ENCODE measurements at places on chromosomes 5 and 9.
A peak's percentile ranks its signal among the peaks of the same experiment; 100 is the strongest.

DNA sequence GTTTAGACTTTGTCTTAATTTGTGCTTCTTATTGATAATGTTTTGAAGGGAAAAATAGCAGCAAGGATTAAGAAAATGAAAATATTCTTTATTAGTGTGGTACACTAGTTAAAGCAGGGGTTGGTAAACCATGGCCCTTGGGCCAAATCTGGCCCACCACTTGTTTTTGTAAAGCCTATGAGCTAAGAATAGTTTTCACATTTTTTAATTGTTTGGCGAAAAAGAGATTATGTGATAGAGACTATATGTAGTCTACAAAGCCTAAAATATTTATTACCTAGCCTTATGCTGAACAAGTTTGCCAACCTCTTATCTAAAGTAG is 57.2 kb downstream of the KCNN2 start:
- no peak for DNase-seq

DNA sequence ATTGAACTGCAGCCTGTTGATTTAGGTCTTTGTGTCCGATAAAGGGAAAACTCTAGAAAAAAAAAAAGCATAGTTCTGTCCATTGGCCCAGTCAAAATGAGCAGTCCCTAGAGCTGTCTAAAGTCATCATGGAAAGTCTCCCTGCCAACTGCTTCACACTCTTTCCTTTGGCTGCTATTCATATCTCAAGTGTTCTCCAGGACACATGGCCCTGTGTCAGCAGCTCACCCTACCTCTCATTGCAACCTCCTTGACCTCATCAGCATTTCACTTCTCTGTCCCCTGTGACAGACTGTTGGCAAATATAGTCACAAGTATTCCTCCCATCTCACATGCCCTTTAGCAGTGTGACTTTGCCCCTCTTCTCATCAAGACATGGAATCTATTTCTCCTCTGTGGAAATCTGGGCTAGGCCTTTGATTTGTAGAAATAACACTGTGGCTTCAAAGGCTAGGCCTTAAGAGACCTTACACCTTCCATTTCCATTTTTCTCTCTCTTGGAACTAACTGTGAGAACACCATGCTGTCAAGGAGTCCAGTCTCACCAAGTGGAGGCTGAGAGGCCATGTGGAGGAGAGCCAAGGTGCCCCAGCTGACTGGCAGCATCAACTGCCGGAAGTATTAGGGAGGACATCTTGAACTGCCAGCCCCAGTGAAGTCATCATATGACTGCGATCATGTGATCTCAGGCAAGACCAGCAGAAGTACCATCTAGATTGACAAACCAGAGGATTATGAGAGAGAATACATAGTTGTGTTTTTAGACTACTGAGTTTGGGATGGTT is 149.4 kb upstream of the TARS1 start:
- no peak for DNase-seq

DNA sequence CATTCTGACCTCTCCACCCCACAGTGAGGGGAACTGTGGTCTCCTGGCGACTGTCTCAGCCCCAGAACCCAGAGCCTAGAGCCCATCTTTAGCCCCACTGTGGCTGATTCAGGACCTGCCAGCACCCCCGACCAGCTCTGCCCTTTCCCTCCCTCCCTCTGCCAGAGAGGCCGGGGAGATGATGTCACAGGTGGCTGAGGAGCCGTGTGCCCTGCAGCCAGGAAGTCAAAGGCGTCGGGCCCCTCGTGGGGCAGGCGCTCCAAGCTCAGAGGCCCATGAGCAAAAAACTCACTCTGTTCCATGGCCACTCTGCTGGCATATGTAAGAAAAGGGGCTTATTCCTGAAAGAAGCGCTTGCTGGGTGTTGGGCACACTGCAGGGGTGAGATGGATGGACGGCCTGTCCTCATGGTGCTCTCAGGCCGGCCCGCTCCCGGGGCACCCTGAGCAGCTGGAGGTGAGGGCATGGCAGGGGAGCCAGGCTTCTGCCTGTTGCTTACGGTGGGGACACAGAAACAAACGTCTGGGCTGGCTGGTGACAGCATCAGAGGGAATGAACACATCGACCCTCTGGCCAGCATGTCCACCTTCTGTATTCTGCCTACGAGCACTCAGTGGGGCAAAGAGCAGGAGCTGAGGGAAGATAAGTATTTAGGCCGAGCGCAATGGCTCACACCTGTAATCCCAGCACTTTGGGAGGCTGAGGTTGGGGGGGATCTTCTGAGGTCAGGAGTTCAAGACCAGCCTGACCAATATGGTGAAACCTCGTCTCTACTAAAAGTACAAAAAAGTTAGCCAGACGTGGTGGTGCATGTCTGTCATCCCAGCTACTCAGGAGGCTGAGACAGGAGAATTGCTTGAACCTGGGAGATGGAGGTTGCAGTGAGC is 41.1 kb downstream of the LAMC3 start:
- no peak for DNase-seq

DNA sequence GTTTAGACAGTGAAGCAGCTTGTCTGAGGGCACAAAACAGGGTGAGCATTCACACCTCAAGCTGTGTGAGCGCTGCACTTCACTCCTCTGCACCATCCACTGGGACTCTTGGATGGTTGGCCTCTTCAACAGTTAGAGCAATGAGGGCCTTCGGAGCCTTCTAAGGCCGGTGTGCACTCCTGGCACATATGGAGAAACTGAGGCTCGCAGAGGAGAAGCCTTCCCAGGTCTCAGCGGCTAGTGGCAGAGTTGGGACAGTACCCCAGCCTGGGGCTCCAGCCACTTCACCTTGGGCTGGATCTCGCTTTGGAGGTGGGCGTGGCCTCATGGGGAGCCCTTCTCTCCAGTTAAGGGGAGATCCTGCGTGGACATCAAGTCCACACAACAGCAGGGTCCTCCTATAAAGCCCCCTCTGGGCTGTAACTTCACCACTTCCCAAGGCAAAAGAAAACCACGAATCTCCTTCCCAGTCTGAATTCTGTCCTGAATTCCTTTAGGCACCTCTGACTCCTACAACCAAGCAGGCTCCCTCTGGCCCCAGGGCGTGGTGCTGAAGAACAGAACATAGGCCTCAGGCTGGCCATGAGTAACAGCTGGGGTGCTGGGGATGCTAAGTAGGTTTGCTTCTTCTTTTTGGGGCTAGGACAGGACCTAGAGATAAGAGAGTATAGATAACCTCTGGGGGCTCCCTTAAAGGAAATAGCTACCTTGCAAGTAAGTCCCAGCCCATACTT is 30.5 kb upstream of the CSF1R start:
- DNase-seq: no peak

- DNase-seq: no peak
These were observed 2052.0 kb upstream of the C9orf72 start for GRCh38 chr9:29625292-29625731.

- DNase-seq: peak; percentile 45
These were observed 586 bp downstream of the TXN start for GRCh38 chr9:110255463-110256379.

GRCh38 chr5:5330728-5331452 is 91.6 kb upstream of the ICE1 start:
- no peak for DNase-seq

DNA sequence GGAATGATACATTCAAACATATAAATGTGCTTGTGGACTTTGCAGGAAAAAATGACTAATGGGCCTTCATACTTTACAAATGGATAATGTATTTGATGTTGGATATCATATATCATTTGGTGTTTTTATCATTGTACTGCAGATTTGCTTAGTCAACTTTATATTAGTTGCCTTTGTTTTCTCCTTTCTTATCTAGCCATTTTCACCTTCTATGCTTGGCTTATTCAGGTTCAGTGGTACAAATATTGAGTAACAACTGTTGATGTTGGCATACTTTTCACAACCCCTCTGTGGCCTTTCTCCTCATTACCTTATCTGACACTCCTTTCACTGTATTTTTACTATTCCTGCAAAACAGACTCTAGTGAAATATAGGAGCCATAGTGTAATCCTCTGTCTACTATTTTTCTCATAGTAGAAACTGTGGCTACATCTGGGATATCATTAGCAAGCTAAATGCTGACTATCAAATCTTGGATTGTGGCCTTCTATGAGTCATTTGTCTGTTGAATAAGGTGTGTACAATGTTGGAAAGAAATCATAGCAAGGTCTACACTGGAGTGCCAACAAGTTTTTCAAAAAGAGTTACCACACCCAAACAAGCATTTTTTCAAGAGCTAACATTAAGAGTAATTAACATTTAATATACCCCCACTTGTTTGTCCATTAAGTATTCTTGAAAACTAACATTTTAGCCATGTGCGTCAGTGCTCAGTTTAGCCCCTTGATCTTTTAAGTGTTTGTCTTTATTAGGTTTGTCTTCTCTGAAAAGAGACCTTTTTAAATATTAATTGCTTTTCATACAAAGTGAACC is 330.1 kb downstream of the ADGRV1 start:
- no peak for DNase-seq

GRCh38 chr5:95962785-95963184 is 1.1 kb upstream of the ELL2 start:
- DNase-seq: no peak

- no peak for DNase-seq
These were observed 41.0 kb upstream of the PRDM9 start for GRCh38 chr5:23466401-23466912.

- DNase-seq: no peak
These were observed 26.3 kb upstream of the TENT4A start for GRCh38 chr5:6686915-6687409.

- peak; percentile 78 for DNase-seq
These were observed 194.1 kb downstream of the AOPEP start for GRCh38 chr9:94920420-94921091.

- no peak for DNase-seq
These were observed 29.1 kb upstream of the AKNA start for GRCh38 chr9:114416906-114417305.

GRCh38 chr9:134495881-134496412 is 145.7 kb upstream of the COL5A1 start:
- DNase-seq: no peak

DNA sequence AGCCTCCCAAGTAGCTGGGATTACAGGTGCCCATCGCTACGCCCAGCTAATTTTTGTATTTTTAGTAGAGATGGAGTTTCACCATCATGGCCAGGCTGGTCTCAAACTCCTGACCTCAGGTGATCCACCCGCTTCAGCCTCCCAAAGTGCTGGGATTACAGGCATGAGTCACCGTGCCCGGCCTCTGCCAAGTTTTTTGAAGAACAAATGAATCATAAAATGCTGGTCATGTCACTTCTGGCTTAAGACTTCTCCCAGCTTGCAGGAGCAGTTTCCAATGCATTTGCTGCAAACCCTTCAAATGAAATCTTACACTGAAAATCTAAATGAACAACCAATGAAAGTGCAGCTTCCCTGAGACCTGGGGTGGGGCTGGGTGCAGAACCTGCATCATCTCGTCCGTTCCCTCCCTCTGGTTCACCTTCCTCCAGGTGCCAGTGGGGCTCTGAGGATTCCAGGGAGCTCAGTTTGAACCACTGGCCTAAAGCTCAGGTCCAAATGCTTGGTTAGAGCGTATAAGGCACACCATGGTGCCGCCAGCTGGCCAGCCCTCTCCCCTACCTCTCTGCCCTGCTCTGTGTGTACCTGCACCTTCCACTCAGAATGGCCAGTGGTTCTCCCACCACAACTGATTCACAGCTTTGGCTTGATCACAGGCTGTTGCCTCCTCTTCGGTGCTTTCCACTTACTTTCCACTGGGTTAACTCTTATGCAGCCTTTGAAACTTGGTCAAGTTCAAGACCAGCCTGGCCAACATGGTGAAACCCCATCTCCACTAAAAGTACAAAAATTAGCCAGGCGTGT is 39.8 kb upstream of the FUBP3 start:
- no peak for DNase-seq

DNA sequence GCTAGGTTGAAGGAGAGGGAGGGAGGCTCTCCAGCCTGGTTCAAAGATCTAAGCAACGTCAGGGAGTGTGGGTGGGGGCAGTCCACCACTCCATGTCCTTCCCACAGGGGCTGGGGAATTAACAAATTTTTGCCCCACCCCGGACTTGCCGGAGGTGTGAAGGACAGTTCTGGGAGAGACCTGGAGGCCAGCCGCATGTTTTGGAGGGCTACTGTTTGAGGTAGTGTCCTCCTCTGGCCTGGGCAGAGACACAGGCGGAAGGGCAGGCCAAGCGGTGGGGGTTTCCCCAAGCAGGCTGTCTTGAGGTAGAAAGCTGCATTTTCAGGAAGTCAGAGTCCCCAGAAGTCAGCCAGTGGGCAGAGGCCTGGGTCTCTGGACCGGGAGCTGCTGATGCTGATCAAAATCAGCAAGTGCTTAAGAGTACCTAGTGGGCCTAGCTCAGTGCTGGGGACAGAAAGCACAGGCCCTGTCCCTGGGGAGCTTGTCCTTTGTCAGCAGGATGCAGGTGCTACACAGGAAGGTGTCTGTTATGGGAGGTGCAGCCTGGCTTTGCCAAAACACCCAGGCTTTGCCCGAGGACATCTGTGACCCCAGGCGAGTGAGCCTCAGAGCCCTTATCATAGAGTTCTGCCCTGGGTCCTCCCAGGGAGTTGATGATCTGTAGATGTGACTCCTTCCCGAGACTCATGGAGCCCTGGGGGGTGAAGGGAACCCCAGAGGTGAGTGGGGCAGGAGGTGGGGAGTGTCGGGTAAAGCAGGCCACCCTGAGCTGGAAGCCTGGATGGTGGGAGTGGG is 18.5 kb downstream of the JADE2 start:
- DNase-seq: peak; percentile 27

DNA sequence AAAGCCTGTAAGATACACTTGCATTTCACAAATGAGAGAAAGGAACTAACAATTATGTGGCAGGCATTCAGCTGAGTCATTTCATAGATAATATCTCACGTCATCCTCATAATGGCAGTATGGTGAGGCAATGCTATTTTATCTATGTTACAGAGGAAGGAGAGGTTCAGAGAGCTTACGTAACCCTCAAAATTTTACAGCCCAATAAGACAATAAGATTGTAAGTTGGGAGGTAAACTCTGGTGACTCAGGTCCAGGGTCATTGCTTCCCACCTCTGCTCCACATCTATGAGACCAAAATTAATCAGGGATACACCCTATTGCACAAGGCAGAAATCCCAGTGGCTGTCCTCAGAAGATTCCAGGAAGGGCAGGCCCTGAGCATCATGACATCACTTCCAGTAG is 309.7 kb downstream of the NSG2 start:
- DNase-seq: peak; percentile 13

GRCh38 chr5:151661968-151662732 is 24.6 kb downstream of the SPARC start:
- DNase-seq: no peak

DNA sequence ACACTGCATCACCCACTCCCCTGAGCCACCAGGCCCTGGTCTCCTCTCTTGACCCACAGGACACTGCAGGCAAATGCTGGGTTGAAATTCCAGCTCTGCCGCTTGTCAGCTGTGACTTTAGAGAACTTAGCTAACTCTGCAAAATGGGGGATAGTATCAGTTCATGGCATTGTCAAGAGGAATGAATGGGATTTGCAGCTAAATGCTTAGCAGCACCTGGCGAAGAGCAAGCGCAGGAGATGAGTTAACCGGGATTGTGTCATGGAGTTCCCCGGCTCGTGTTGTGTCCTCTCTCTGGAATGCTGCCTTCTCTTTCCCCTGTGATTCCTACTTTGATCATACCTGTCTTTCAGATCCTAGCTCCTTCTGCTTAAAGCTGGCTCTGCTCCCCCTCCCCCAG is 67.1 kb downstream of the DAB2IP start:
- DNase-seq: no peak

- peak; percentile 2 for DNase-seq
These were observed 11.3 kb upstream of the SCGB3A1 start for GRCh38 chr5:180602481-180603075.

- no peak for DNase-seq
These were observed 7.5 kb downstream of the NMUR2 start for GRCh38 chr5:152397581-152397980.

GRCh38 chr9:106577121-106577520 is 285.8 kb upstream of the ZNF462 start:
- no peak for DNase-seq

GRCh38 chr9:78577156-78577906 is 280.4 kb downstream of the PSAT1 start:
- no peak for DNase-seq

GRCh38 chr5:79225026-79225425 is 10.9 kb upstream of the JMY start:
- no peak for DNase-seq
